Left ventricle myocardium inferior (tissue), 1 donor: ENCODE measurements at places on chromosomes 6 and 20.

DNA sequence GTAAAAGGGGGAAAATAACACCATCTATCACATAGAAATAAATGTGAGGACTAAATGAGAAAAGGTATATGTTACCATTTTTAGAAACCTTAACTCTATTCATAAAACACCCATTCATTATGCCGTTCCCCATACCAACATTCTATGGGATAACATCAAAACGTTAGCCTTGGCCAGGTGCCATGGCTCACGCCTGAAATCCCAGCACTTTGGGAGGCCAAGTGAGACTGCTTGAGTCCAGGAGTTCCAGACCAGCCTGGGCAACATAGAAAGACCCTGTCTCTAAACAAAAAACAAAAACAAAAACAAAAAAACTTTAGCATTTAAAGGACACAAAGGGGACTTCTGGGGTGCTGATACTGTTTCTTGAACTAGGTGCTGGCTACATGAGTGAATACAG, 1.3 kb downstream of the PIGU start:
- DNase-seq, result no peak

GRCh38 chr6:91782802-91783201, 1195.9 kb upstream of the MAP3K7 start:
- no peak for DNase-seq

- DNase-seq, result no peak
These were observed 26.9 kb downstream of the PXDC1 start for GRCh38 chr6:3724451-3725144.

GRCh38 chr6:131519670-131520436, 53.2 kb upstream of the ARG1 start:
- DNase-seq, result no peak

- DNase-seq, result no peak
These were observed 36.7 kb upstream of the NNAT start for GRCh38 chr20:37484331-37484730.

DNA sequence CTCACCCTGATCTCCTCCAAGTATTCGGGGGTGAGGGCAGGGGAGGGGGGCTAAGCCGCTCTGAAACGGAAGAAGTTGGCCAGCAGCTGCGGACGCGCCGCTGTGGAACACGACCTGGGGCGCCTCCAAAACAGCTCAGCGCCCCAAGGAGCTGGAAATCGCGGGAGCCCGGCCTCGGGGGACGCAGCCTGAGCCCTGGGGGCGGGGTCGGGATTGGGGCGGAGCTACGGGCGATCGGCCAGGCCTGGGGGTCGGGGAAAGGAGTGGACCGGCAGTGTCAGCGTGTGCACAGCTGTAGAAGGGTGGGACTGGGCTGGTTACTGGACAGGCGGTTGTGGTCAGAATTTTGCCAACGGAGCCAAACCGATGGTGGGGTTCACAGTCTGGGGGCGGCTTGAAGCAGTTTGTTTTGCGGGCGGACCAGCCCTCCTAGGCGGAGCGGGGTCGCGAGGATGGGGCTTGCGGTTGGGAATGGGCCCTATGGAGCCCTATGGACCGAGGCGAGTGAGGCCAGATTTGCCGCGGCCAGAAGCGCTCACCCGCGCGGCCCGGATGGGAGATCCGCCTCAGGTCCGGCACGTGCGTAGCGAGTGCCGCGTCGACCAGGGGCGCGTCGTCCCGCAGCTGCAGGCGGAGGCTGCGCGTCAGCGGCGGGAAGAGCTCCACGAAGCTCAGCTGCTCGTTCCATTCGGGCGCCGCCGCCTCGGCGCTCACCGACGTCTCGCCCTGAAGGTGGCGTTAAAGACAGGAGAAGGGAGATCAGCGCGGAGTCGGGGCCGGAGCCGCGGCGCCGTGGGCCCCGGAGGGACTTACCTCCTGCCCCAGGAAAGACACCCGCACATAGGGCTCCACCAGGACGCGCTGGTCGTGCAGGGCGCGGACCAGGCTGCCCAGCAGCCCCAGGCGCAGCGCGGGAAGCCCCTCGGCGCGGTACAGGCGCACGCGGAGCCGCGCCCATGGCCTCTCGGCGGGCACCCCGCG, 14.3 kb upstream of the SPAG4 start:
- peak; percentile 74 for DNase-seq

GRCh38 chr6:26284537-26285142, 80.4 kb upstream of the BTN3A2 start:
- peak; percentile 41 for DNase-seq

DNA sequence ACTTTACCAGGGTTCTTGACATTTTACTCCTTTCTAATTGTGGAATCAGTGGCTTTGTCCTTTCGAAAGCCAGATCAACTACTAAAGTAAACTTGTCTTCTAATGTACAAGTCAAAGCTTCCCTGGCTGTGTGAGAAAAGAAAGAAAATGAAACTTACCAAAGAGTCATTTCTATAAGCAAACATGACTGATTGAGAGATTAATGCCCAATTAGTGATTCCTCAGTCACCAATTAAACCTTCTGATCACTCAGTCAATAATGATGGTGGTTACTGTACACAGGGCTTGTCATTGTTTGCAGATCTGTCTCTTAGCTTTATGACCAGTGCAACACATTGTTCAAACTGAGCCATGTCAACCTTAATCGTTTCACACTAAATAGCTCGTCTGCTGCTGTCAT, 1168.4 kb upstream of the CITED2 start:
- DNase-seq, result no peak

GRCh38 chr6:66376001-66376400, 669.0 kb upstream of the EYS start:
- no peak for DNase-seq

DNA sequence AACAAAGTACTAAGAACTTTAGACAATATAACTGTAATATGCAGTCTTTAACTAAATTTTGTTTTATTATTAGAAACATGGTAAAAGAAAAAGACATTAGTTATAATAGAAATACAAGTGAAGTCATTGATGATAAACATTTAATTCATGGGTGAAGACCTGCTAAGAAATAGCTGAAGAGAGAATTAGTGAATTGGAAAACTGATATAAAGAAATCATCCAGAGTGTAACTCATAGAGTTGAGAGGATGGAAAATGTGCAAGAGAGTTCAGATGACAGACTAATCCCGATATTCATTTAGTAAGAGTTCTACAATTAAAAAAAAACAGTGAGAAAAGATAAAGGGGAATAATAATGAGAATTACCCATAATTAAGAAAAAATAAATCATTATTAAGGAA, 220.7 kb upstream of the THBS2 start:
- DNase-seq, result no peak

DNA sequence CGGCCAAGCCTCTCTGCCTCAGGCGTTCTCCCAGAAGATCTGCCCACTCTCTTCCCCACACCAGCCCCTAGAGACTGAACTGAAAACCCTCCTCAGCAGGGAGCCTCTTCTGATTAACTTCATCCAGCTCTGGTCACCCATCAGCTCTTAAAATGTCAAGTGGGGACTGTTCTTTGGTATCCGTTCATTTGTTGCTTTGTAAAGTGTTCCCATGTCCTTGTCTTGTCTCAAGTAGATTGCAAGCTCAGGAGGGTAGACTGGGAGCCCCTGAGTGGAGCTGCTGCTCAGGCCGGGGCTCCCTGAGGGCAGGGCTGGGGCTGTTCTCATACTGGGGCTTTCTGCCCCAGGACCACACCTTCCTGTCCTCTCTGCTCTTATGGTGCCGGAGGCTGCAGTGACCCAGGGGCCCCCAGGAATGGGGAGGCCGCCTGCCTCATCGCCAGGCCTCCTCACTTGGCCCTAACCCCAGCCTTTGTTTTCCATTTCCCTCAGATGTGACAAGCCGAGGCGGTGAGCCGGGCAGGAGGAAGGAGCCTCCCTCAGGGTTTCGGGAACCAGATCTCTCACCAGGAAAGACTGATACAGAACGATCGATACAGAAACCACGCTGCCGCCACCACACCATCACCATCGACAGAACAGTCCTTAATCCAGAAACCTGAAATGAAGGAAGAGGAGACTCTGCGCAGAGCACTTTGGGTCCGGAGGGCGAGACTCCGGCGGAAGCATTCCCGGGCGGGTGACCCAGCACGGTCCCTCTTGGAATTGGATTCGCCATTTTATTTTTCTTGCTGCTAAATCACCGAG, 14.2 kb downstream of the VEGFA start:
- no peak for DNase-seq

- no peak for DNase-seq
These were observed 220.6 kb upstream of the UFL1 start for GRCh38 chr6:96301023-96301422.

- DNase-seq, result no peak
These were observed 11.0 kb upstream of the TCP11 start for GRCh38 chr6:35152067-35152707.

DNA sequence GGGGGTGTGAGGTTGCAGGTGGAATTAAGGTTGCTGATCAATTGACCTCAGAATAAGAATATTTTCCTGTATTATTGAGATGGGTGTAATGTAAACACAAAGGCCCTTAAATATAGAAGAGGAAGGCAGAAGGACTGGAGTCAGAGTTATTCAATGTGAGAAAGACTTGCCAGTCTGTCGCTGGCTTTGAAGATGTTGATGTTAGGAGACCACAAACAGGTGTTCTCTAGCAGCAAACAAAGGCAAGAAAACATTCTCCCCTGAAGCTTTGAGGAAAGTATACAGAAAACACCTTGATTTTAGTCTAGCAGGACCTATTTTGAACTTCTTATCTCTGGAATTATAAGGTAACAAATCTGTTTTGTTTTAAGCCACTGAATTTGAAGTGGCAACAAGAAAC, 138.9 kb upstream of the PTPRK start:
- DNase-seq, result no peak

DNA sequence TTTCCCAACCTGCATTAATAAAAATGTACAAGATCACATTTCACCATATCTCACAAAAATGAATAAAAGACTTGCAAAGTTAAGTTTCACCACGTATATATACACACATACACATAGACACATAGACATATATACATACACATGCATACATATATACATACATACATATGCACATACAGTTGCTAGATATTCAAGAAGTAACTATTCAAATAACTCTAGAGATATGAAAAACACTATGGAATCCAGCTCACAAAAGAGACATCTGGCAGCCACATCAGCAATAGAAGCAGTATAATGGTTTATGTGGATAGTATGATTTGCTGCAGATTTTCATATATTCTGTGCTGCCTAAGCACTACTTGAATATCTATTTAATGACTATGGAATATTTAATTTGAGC, 28.1 kb downstream of the PAK5 start:
- DNase-seq, result no peak

DNA sequence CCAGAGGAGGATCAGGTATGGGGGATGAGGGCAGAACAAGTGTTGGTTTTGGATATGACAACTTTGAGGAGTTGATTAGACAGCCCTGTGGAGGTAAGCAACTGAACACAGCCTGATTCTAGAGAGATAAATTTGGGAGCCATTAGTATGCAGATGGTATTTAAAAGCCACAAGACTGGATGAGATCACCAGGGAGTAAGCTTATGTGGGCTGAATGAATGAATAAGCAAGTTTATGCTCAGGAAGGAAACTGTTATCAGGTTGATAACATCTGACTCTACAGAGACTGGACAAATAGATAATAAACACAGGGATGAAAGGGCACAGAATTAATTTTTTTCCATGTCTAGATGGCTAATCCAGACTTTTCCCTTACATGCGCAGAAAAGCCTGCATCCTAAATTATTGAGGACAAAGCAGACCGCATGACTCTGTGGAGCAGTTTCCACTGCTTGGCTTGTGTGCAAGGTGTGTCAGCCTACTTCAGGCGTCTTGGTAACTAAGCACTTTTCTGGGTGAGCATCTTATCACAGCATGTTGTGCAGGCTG, 150.6 kb downstream of the GJA10 start:
- no peak for DNase-seq

DNA sequence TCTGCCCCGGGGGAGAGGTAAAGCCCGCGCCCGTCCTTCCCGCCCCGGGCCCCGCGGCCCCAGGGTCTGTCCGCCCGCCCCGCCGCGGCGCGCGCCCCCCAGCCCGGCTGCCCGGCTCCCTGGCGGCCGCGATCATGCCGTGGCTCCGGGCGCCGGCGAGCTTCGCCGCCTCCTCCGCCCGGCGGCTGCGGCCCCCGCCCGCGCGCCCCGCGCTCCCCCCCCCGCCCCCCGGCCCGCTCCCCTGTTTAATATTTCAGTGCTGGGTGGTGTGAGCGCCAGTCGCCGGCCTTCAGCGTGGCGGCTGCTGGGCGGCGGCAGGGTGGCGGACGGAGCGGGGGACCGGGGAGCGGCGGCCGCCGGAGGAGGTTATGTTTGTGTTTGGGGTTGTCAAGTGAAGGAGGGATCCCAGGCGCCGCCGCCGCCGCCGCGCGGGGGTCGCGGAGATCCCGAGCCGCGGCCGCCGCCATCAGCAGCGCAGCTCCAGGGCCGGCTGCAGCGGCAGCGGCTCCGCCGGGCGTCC, at the start of gene HIVEP1:
TSS of gene HIVEP1 (plus strand) at position 275 of the 520 bp plus-strand sequence. CDS start 3,317 bp downstream, outside the sequence.
- peak; percentile 49 for DNase-seq

DNA sequence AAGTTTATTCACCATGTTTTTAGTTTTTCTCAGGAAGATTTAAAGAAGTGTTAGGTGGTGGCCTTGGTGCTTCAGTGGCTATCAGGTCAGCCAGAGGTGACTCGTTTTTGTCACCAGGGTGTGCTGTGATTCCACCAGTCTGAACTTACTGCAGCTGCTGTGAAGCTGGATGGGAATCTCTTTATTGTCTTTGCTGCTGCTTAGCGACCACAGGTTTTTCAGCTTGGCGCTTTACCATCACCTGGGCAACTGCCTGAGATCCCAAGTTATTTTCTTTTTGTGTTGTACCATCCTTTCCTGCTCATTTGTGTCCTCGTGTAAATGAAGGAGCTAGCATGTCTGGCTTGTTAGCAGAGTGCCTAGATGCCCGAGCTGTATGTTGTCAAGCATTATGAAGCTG, 146.9 kb downstream of the MACROD2 start:
- no peak for DNase-seq
